ENCODE measurements at places on chromosomes 7 and 10. TPM values are rescaled to one million over a fixed set of nuclear protein-coding genes. Genes with fewer than 3 reads are reported as not detected.

The PGAM2 gene
- 0.09 TPM for total RNA-seq

The DNAJC12 gene
- 2.3 TPM for total RNA-seq

The ASZ1 gene
- not detected for total RNA-seq

The PAPOLB gene
- total RNA-seq = under 0.01 TPM

The SFTPA1 gene
- not detected for total RNA-seq

The EPDR1 gene
- 6.0 TPM for total RNA-seq

The CTAGE6 gene
- 0.17 TPM for total RNA-seq

The SPDYE5 gene
- total RNA-seq = not detected

The ATOH7 gene
- not detected for total RNA-seq

The ELN gene
- 6.5 TPM for total RNA-seq

The CYP17A1 gene
- not detected for total RNA-seq

The ZNRF2 gene
- 4.3 TPM for total RNA-seq

The SH2B2 gene
- total RNA-seq = 0.95 TPM

The LDB3 gene
- 0.09 TPM for total RNA-seq

The SPACDR gene
- 0.17 TPM for total RNA-seq

The DYNC1I1 gene
- total RNA-seq = 0.17 TPM

The RBP4 gene
- not detected for total RNA-seq

The GPR37 gene
- total RNA-seq = 4.7 TPM

The PNLIPRP3 gene
- total RNA-seq = not detected

The RARRES2 gene
- 2.4 TPM for total RNA-seq

The AOC1 gene
- total RNA-seq = not detected

The ITPRID1 gene
- not detected for total RNA-seq

Measured in bronchial smooth muscle cell (primary cell).